Inflammatory macrophage treated with lipopolysaccharide for 1 hour (primary cell): ENCODE measurements at places on chromosomes 5 and 9.
A peak's percentile ranks its signal among the peaks of the same experiment; 100 is the strongest.

DNA sequence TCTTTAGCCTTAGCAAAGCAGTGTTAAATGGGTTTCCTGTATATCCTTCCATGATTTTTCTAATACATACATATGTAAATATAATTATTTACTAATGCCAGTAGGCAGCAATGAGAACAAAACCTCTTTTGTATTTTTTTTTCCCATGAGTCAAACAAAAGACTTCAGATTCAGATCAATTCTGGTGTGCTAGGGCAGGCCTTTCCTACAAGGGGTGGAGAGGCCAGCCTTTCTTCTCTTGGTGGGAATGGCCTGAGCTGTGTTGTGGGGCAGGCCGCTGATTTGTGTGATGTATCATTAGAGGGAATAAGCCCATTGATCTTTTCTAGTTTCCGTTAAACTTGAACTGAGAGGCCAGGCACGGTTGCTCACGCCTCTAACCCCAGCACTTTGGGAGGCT lies 115.5 kb upstream of the DMRT1 start:
- DNase-seq = no peak

DNA sequence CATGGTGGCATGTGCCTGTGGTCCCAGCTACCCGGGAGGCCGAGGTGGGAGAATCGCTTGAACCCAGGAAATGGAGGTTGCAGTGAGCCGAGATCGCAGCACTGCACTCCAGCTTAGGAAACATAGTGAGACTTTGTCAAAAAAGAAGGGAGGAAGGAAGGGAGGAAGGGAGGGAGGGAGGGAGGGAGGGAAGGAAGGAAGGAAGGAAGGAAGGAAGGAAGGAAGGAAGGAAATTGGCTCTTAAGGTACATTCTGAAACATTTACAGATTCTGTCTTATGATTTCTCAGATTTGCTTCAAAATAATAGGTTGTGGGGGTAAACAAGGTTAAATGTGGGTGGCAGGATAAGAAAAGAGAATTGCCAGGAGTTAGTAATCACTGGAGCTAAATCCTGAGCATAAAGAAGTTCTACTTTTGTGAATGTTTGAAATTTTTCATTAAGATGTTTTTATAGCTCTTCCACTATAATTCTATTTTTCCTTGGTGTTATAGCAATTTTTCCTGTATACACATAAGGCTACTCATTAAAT lies 2.1 kb upstream of the UGT3A2 start:
- DNase-seq = no peak

GRCh38 chr9:125522328-125522725 lies 184.7 kb downstream of the MAPKAP1 start:
- DNase-seq = no peak

DNA sequence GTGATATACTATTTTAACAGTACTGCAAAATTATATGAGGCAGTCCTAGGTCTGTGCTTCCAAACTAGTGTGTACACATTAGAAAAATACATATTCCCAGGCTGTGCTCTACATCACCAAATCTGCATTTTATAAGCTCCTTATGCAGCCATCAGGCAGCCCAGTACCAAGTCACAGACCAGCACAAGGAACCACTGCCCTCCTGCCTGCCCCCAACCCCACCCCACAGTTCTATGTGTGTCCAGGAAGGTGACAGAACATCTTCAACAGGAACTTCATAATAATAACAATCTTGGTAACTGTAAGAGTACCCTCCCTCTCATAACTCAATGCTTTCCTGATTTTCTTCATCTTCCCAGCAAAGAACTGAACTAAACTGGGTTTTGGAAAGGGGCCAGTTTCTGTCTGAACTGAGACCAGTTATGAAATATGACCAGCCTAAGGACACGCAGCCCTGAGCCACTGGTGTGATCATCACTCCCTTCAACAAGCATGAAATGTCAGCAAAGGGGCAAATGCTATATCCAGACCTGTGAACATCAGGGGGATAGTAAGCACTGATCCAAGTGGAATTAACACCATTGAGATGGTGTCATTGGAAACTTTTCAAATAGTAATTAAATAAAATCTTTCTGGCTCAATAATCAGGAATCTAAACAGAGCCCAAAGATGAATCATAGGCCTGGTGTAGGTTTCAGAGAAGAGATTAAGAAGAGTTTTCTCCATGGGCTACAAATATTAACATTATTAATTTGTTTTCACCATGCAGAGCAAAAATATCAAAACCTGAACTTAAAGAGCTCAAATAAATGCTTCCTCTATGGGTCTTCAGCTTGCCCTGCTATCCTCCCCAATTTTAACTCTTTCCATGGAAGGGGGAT lies 82.1 kb downstream of the DPYSL3 start:
- no peak for DNase-seq

DNA sequence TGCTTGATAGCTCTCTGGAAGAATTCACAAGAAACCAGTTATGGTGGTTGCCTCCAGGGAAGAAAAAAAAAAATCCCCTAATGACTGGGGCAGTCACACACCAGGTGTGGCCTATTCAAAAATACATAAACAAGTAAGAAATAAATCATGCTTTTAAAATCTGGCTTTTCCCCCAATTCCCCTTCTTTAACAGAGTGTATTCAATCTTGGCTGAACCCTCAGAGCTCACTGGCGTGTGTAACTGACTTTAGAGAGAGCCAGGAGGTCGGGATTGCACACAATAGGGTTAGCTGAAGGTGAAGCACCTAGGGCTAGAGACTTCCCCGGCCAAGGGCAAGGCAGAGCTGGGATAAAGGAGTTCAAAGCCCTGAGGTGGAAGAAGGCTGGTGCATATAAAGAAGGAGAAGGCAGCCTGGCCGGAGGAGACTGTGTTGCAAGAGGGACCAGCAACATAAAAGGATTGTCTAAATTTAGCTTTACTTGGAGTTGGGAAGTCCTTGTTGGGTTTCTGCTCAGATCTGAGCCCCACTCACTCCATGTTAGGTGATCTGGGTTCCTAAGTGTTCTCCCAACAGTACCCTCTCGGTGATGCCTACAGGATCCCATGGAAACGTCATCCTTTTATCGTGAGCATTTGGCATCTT lies 19.7 kb downstream of the FNBP1 start:
- DNase-seq = no peak

DNA sequence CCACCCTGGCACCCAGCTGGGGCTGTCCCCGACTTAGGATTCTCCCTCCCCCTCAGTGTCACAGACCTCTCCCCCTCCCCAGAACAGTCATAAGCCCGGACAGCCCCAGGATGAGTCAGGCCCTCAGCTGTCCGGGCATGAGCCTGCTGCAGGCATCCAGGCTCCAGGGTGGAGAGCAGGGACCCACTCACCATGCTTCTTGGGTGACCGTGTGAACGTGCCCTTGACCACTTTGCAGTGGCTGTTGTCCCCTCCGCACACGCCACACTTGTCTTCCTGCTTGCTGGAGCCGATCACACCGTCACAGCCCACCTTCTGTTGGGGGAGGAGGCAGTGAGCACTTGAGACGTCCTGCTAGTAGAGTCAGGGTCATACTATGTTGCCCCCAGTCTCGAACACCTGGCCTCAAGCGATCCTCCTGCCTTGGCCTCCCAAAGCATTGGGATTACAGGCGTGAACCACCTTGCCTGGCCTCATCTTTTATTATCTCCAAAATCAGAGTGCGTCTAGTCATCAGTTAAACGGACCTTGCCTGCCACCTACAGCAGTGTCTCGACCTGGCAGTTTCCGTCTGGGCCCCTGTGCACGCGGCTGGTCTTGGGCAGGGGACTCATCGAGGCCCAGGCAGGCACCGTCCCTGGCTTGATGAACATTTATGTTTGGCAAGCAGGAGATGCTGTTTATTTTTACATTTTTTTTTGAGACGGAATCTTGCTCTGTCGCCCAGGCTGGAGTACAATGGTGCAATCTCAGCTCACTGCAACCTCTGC lies 72.6 kb downstream of the ZNF354C start:
- DNase-seq = no peak

GRCh38 chr5:134944630-134945029 lies 23.1 kb upstream of the CATSPER3 start:
- peak; percentile 13 for DNase-seq

- no peak for DNase-seq
Observed at GRCh38 chr9:93230185-93230584, 46.2 kb downstream of the WNK2 start.

- DNase-seq = no peak
Observed at GRCh38 chr9:96667363-96667728, 12.2 kb upstream of the PRXL2C start.

DNA sequence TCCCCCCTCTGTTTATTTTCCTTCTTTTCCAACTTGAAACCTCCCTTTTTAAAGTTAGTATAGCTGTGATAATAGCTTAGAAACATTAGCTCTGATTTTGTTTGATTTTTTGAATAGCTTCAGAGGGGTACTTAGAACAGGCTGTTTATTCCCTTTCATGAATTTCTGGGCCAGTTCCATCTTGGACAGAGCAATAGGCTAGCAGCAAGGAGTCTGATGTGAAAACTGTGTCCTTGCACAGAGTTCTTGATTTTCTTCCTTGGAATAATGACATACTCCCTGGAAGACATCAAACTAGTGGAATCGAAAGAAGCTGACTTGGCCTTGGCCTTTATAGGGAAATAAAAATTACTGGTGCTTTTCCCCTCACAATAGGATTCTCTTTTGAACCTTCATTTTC lies 32.9 kb downstream of the NTRK2 start:
- DNase-seq = no peak

DNA sequence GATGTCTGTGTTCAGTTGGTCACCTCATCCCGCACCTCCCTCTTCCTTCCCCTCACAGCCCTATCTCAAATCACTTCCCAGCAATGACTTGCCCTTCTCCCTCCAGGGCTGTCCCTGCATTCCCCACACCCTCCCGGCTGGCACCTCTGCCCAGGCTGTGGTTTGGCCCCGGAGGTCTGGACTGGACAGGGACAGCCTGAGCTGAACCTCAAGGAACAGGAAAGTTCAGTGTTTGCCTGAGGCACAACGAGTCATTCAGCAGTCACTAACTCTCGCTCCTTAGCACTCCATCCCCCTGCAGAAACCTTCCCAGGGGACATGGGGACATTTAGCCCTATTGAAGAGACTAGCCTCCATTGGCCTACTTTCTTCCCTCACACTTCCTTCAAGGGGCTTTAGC lies 58.3 kb upstream of the MAP3K1 start:
- no peak for DNase-seq

DNA sequence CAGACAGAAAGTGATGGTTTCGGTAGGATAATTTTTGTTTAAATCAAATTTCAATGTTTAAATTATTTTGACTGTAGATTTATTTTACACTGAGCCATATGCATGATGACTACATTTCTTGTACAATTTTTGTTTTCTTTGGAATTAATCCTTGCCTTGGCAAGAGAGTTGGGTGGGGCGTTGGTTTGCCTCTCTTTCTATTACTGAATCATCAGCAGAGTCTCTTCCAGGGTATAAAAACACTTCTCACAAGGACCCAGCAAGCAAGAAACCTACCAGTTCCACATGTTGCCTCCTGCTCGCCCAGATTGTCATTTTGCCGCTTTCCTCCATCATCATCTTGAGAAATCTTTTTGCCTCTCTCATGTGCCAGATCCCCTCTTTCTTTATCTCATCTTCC lies 455.0 kb upstream of the DMAC1 start:
- no peak for DNase-seq

DNA sequence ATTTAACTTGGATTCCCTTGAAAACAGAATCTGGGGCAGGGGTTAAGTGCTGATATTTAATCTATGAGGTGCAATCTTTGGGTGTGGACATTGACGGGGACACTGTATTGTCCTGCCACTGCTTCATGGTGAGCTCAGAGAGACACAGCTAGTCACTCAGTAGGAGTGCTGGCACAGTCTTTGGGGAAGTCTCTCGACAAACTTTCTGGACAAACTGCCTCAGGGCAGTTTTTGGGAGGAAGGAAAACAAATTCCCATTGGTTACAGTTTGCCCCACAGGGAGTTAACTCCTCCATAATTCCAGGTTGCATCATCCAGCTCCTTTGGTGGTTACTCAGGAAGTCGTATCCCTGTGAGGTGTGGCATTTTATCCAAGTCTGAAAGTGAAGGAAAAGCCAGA lies 17.9 kb downstream of the HNRNPK start:
- DNase-seq = no peak

DNA sequence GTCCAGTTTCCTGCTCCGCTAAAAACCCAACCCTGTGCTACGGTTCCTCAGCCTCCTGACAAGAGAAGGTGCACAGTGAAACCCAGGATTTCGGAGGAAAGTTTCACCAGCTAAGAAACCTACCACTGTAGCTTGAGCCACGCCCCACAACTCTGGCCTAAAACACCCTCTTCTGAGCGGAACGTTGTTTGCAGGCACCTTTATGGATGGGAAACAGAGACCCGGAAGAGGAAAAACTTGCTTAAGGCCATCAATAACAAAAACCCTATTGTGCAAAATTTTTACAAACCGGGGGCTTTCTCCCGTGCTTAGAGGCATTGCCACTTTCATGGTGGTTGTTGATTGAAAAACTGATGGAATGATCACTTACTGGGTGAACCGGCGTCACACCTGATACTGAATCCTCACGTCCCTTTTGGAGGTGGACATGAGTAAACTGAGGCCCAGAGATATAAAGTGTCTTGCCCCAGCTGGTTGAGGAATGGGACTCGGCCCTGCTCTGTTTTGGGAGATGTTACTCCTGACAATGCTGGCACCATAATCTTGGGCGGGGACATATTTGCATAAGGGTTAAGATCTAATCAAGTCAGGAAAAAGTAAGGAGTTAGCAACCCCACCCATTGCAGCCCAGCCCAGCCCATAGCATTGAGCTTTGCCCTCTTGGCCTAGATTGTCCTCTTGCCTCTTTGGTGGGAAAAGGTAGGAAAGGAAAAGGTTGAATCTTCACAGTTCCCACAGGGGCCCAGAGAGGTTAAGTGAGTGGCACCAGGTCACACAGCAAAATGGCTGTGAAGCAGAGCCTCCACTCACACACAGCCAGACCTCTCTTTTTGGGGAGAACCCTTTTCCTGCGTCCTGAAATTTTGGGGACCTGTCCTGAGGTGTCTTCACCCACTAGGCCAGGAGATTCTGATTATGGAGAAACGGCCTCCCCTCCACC lies 23.2 kb upstream of the PTGS1 start:
- DNase-seq = no peak

DNA sequence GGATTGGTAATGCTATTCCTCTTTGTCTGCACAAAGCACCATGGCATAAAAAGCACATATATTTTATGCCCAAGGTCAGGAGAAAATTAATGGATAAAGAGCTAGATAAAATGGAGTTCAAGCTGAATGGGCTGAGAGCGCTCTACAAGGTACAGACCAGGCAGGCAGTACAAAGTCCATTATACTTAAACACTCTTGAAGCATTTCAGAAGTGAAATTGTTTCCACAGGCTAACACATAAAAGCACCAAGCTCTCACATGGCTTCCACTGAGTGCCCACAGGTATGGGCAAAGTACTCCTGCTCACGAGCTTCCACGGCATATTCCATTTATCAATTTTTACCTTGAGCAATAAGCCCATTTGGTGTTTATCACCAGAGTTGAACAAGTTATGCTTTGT lies 771.2 kb upstream of the DMAC1 start:
- no peak for DNase-seq
